ENCODE measurements at places on chromosomes 5 and 9.

- no peak for DNase-seq
Observed at GRCh38 chr5:37815913-37816312, 23.9 kb downstream of the GDNF start.

DNA sequence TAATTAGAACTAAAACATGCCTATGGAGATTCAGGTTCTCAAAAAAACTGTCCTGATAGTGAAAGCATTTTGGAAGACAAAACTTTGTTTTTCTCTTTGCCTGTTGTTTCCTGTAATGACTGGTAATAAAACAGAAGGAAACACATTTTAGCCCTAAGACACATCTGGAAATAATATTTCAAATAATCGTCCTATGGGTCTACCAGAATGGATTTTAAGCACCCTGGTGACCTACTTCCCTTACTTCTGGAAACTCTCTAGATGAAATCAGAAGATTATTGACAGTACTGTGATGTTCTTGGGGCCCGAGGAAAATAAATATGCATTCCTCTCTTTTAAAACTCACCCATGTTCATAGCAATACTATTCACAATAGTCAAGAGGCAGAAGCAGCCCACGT lies 110.1 kb upstream of the TLE4 start:
- DNase-seq: no peak

GRCh38 chr5:95861864-95862561 lies 39.5 kb upstream of the GLRX start:
- DNase-seq: no peak

GRCh38 chr5:168736281-168736831 lies 157.2 kb upstream of the PANK3 start:
- no peak for DNase-seq

DNA sequence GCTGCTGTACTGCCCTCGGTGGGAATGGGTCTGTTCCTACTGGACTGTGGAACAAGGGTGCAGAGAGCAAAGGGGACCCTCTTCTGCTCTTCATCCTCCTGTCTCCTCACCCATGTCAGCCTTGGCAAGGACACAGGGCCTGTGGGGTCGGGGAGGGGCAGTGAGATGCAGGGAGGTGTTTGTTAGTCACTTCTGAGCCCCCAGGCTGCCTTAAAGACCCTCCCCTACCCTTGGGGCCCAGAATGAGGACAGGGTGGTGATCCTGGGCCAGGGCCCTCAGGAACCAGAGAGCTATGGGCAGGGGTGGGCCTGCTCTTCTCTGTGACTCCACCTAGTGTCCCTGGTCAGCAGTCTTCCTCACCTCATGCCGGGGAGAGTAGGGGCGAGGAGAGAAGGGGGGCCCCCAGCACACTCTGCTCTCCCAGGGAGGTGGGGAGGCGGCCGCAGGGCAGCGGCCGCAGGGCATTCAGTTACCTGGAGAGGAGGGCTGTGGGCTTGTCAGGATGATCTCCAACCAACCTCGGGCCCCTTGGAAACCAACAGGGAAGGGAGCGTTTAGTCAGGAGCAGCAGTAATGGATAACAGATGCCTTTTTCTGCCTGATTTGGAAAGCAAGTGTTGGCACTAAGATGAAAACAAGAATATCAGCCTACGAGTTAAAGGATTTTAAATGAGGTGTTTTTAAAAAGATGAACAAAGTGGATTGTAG lies 62.0 kb upstream of the GARNL3 start:
- no peak for DNase-seq

GRCh38 chr5:158198636-158199035 lies 339.7 kb upstream of the CLINT1 start:
- DNase-seq: no peak

DNA sequence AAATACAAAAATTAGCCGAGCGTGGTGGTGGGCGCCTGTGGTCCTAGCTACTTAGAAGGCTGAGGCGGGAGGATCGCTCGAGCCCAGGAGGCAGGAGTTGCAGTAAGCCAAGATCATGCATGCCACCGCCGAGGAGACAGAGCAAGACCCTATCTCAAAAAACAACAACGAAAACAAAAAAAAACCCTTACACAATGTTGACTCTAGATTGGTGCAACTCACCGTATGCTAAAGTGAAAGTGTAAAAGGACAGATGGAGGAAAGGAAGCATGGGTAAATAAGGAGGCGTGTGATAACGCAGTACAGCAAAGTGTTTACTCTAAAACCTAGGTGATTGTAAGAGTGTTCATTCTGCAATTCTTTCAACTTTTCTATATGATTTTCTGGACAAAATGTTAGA lies 15.9 kb upstream of the RUFY1 start:
- no peak for DNase-seq

GRCh38 chr5:20833081-20833627 lies 845.2 kb upstream of the CDH18 start:
- DNase-seq: no peak

- DNase-seq: no peak
Observed at GRCh38 chr5:57055731-57056130, 103.8 kb upstream of the MIER3 start.

DNA sequence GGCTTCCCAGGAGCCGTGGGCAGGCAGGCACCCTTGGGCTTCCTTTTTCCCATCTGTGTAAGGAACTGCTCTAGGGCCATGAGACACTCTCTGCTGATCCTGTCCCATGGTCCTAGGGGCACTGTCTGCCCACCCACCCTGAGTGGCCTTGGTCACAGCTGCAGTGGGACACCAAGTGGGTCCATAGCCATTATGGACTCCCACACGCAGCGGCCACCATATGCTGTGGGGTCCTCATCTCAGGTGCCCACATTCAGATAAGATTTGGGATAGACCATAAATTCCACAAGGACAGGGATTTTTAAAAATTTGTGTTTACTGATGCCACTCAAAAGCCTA lies 180.8 kb downstream of the AUH start:
- no peak for DNase-seq

DNA sequence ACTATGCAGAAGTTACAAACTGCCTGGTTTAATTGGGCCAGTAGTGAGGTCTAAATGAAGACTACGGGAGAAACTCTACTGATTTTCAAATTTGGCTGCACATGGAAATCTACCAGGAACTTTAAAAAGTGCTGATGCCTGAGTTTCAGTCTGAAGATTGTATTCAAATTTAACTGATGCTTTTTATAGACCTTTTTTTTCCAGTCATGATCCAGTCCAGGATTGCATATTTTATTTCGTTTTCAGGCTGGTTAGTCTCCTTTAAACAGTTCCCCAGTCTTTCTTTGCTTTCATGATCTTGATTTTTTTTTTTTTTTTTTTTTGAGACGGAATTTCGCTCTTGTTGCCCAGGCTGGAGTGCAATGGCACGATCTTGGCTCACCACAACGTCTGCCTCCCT lies 23.7 kb upstream of the SPZ1 start:
- DNase-seq: no peak

DNA sequence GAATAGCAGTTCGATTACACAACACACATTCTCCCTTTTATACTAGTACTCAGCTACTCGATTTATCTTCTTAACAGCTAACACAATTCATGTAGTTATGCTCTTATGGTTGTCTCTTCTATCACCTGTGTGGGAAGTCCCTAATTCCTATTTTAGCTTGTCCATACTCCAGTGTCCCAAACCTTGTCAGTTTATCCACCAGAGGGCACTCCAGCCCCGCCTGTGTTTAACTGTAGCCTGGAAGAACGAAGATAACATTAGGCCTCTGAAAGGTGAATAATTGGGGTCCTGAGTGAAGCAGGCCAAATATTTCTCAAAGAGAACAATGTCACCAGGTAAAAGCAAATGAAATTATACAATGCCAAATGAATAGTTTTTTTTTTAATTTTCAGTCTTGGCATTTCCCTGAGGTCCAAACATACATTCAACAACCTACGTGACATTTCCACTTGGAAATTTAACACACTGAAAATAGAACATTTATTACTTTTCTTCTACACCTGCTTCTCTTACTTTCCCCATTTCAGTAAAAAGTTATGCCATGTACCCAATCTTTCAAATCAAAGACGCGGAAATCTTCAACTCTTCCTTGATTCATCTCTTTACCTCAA lies 560.7 kb downstream of the HTR1A start:
- DNase-seq: no peak

DNA sequence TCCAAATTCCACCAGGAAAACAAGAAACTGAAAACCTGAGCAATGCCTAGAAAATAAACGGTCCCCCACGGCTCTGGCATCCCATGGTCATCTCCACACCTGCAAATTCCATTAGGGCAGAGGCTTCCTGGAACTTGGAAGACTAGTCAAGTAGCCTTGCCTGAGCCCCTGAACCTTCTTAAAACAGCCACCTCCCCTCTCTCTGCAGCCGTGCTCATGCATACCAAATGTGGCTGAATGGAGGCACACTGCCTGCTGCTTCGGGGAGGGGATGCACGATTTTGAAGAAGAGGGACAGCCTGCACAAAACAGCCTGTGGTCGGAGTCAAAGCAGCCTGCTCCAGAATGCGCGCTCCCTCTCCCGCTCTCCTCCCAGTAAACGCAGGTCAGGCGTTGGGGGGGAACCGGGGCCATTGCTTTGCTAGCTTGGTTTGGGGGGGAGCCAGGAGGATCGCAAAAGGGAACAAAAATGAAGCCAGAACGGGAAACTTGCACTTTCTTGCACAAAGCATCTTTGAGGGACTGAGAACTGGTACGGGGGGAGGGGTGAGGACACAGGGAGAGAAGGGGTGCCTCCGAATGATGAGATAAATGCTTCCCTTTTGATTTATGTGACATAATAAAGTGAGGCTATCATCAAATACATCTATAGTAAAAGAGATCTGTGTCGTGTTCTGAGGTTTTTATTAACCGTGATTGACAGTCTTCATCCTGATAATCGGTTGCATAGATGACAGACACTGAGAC lies at the start of gene TRPM3:
TRPM3 (minus strand) TSS at position 347 of the 747 bp plus-strand sequence; CDS start at position 80, 267 bp downstream.
- DNase-seq: no peak

GRCh38 chr9:137439158-137439714 lies 1.9 kb downstream of the ENTPD8 start:
- no peak for DNase-seq

- DNase-seq: no peak
Observed at GRCh38 chr9:80946496-80947170, 742.7 kb downstream of the TLE1 start.

- DNase-seq: no peak
Observed at GRCh38 chr5:154309805-154310204, 119.3 kb downstream of the GALNT10 start.

DNA sequence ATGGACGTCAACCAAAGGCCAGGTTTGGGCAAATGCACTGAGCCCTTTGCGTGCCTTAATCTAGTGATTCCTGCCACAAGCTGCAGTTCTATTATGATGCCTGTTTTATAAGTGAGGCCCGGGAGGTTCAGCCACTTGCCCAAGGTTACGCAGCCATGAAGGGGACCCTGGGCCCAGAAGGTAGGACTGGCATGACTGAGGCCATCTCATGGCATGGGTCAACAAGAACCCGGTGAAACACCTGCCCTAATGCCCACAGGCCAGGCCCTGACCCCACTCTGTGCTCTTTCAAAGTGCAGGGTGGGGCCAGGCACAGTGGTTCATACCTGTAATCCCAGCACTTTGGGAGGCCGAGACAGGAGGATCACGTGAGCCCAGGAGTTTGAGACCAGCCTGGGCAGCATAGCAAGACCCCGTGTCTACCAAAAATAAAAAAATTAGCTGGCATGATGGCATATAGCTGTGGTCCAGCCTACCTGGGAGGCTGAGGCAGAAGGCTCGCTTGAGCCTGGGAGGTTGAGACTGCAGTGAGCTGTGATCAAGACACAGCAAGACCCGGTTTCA lies 8.6 kb downstream of the NINJ1 start:
- no peak for DNase-seq

DNA sequence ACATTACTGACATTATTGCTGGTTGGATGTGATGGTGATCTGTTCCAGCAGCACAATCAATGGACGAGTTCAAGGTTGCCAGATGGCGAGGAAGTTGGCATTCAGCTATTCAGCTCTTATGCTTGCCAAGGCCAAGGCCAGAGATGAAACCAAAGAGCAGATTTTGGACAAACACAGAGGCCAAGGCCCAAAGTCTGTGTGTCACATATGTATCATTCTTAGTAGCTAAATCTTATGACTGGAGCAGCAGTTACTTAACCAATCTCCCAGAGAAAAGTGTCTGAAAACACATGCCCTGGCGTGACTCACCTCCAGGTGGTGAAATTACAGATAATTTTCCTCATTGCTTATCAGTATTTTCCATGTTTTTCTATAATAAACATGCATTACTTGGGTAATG lies 189.0 kb upstream of the EGFLAM start:
- DNase-seq: no peak

DNA sequence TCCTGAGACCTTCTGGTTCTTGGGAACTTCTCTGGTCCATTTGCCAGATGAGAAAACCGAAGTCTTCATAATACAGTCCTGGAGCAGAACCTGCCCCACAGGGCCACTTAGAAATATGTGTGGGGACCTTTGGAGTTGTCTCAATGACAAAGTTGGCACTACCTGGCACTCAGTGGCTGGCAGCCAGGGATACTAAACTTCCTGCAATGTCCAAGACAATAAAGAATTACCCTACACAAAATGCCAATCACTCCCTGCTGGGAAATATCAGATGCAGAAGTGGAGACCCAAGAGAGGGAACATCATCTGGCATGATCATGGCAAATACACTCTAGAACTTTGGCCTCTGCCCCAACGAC lies 29.6 kb downstream of the ADRB2 start:
- no peak for DNase-seq

- DNase-seq: no peak
Observed at GRCh38 chr5:144315994-144316634, 145.4 kb downstream of the KCTD16 start.

Measured in CD4-positive, alpha-beta T cell treated with Interleukin-10 for 1 hour (primary cell).